ENCODE measurements at places on chromosomes 2 and 18.

- no peak for DNase-seq
These were observed 12.1 kb upstream of the TTN start for GRCh38 chr2:178819147-178819875.

- DNase-seq, result peak; percentile 38
These were observed 125.4 kb downstream of the CTIF start for GRCh38 chr18:48663931-48664847.

DNA sequence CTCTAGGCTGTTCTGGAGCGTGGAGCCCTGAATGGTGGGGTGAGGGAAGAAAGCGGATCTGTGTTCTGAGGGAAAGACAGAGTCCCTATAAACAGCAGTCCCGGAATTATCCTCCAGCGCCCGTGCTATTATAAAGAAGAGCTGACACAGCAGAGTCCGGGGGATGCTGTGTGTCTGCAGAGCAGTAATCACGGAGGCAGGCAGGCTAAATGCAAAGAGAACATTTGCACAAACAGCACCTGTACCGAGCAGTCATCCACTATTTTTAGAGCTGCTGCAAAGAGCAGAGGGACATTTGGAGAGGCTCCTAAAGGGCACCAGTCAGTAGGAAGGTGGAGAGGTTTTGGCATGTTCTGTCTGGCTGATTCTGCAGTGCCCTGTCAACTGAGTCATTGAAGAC is 293.8 kb upstream of the SLC14A2 start:
- no peak for DNase-seq

DNA sequence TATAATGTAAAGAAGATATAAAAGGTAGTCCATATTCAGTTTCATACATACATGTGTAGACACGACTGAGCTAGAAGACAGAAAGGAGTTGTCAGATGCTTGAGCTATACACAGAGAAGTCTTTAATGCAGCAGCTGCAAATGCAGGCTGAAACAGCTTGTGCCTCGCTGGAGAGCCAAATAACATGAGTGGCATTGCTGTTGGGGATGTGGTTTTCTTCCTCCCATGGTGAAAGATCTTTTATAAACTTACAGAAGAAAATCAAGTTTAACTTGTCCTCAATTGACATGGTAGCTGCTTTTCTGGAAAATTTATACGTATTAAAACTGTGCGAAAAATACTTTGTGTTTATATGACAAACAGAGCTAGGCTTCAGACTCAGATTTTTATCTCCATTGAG is 16.4 kb upstream of the IL1R1 start:
- DNase-seq, result no peak

DNA sequence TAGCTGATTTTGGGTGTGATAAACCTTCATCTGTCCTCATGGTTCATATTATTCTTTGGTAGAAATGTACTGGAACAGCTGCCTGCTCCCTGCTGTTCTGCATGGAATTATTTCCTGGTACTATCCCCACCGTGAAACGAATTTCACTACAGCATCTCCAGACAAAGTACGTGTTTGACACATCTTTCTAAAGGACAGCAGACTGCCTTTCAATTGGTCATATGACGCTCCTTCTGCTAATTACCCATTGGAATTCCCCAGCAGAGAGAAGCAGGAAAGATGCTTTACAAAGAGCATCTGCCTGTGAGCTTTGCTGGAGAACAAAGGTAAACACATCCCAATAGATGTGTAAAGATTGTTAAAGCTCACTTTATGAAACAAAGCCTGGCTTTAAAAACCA is 4.4 kb upstream of the RFX8 start:
- no peak for DNase-seq

DNA sequence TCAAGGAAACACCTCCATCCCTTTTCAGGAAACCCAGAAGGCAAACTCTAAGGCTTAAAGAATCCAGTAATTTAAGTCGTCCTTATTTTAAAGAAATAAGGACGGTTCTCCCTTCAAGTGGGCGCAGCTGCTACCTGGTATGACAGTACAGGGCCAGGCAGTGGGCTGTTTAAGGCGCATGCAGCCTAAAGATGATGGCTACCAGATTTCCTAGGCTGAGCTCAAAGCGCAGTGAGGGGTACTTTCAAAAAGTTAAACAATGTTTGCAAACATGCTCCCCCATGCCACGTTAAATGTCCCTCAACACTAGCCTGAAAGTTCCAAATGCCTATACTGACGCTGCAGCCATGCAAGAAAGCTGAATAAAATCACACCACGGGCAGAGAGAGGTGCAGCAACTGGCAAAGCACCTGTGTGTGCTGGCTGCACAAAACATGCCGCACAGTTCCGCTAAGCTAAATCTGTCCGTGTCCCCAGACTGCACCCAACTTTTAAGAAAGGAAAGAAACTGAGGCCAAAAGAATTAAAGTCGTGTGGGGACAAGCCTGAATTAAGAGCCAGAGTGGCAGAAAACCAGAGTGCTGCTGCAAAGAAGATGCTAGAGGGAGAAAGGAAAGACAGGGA is 583 bp downstream of the HIBCH start:
- no peak for DNase-seq

- DNase-seq, result no peak
These were observed 202.8 kb downstream of the VAPA start for GRCh38 chr18:10116574-10116973.

DNA sequence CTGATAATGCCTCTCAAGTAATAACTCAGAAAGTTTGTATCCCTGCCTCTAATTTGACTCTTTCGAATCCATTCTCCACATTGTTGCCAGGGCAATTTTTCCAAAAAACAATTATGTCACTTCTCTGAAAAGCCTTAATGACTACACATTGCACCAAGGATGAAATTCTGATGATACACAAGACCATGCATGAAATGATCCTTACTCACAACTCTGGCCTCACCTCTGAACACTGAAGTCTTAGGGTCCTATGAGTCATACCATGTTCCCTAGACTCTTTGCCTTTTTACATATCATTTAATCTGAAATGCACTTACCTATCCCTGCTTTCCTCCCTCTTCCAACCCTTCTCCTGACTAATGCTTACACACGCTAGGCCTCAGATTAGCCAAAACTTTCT is 51.0 kb downstream of the WDPCP start:
- no peak for DNase-seq

DNA sequence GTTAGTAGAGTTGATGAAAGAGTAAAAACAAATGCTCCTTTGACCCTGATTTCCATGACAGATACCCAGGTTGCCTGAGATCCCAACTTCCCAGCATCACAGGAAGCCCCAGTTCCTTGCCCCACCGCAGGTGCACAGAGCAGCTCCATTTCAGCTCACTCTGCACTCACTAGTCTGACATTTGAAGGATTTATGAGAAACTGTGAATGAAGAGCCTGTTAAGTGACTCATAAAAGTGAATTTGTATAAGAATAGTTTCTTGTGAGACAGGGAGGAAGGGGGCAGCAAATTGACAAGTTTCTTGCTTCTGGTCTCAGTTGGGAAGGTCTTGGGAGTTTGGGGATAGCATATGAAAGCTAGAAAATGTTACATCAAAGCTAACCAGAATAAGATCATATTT is 248.7 kb upstream of the ATP5MC3 start:
- no peak for DNase-seq

DNA sequence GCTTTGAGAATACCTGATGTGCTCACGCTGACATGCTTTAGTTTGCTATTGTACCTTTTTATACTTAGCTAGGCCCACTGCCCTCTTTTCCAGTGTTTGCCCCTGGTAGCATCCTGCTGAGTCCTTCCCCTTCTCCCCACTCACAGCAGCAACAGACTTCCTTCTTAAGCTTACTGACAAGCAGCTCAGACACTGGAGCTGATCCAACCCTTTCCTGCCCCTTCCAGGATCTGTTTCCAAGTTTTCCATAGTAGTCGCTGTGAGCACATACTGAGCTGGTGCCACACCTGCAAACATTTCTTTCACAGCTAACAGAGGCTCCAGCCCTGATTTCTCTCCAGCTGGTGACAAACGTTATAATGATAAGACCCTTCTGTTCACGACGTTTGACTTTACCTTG is 991.4 kb upstream of the CELF4 start:
- no peak for DNase-seq

GRCh38 chr2:7429733-7430132 is 512.5 kb downstream of the RNF144A start:
- no peak for DNase-seq

DNA sequence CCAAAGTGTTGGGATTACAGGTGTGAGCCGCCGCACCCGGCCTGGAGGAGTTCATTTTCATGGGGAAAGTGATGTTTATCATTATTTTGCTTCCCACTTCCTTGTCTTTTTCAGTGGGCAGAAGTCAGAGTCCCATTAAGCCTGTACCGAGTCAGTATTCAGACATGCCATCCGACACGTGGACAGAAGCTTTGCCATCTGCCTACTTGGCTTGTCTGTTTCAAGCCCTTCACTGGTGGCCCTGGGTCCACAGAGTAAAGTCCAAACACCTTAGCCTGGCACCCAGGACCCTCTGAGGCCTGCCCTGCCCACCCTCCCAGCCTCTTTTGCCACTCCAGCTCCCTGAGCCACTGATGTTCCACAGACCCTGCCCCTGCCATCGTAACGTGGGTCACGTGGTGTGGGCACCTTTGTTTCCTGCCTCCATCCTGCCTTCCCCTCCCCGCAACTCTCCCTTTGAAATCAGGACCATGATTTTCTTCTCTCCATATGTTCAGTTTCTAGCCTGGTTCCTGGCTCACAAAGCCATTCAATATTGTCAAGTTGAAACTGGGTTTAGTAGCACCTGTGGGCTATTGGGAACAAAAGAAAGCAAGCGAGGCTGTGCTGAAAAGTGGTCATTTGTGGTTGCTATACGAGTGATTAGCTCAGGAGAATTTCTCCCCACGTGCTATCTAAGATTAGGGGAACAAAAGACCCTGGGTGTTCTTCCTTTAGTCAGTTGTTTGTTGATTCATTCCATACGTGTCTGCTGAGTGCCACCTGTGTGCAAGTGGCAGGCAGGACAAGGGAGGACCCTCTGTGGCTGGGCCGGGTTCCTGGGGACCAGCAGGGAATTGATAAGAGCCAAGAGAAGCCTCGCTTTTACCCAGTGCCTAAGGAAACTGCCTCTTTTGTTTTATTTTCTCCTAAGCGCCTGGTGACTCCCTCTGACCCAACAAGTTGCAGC is 5.1 kb upstream of the ODC1 start:
- no peak for DNase-seq

DNA sequence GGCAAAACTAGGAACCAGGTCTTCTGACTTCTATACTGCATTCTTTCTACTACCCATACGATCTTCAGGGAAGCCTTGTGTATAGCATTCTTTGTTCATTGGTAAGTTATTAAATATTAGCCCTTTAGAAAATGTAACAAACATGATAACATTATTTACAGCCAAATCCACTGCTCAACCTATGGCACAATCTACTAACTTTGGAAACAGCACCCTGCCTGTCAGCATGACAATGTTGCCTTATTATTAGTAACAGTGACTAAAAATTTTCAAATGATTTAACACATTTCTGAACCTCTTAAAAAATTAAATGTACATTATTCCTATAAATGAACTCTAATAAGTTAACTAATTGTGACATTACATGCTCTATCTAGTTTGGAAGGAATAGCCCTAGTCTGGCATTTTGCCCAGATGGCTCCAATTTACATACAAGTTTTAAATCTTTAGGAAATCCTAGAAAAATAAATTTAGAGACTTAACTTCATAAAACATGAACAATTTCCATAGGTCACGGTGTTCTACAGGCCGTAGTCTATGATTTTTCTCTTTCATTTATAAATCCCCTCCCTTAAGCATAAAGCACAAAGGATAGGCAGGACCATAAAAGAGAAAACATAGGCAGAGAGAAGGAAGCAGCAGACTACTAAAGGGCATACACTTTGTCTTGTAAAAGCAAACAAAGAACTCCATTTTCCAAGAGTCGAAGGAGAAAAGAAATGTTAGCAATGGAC is 33.7 kb downstream of the YES1 start:
- no peak for DNase-seq

DNA sequence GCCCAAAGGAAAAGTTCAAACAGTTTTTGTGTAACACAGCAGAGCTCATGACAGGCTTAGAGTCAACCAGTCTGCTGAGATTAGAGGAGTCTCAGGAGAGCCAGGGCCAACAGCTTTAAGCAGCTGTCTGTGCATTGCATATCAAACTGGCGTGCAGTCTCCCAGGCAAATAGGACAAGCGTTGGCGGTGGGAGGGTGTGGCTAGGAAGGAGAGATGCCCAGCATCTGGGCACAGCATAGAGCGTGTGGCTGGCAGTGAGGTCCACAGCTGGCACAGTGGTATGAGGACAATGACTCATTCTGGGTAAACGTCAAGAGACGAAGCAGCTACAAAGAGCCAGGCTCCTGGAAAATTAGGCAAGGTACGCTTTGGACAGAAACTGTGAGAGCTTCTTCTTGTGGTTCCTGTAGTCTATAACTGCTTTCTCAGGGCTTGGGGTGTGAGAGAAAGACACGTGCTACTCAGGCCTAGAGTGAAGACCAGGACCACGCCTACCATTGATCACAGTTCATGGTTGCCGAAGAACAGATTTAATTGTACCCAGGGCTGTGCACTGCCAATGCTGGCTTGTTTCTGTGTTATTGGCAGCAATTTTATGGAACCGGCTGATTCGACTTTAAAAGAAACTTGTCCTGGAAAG is 14.8 kb downstream of the ZAP70 start:
- DNase-seq, result no peak

- DNase-seq, result no peak
These were observed 373.6 kb downstream of the DCDC2C start for GRCh38 chr2:4077017-4077416.

DNA sequence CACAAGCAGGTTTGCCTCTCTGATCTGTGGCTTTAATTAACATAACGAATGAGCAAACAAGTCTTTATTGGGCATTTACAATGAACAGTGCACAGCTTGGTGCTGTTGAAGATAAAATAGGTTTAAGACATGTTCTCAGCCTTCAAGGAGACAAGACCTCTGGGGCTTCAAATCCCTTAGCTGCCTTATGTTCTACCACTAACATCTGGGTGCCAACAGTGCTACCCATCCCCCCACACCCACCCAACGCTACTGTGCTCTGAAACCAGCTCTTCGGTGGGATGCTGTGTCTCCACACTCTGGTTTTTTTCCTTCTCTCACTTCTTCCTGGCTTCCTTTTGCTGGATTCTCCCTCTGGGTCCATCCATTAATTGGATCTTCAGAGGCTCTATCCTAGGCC is 14.1 kb upstream of the B3GNT2 start:
- no peak for DNase-seq

GRCh38 chr2:122366427-122366826 is 611.0 kb downstream of the TSN start:
- no peak for DNase-seq

GRCh38 chr2:10498525-10499274 is 50.6 kb upstream of the ODC1 start:
- DNase-seq, result no peak

GRCh38 chr18:62389761-62390481 is 64.8 kb downstream of the TNFRSF11A start:
- no peak for DNase-seq

DNA sequence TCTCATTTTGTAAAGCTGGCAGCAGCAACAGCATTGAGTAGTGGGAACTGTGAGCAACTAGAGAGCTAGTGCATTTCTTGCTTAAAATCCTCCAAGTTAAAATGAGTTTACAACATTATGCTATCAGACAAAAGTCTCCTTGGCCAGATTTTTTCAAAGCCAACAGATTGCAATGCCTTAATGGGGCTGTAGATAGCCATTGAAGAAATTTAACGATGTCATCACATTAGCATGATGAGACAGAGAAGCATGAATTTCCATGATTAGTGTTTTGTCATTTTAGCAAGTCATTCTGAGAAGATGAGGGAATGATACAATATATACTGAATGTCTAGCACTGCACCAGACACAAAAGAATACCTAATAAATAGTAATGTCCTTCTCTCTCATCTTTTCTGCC is 307.5 kb upstream of the REG3G start:
- DNase-seq, result no peak

Data from memory B cell (primary cell).